Osteocyte (in vitro differentiated cells): ENCODE measurements at places on chromosomes 13 and 19.

DNA sequence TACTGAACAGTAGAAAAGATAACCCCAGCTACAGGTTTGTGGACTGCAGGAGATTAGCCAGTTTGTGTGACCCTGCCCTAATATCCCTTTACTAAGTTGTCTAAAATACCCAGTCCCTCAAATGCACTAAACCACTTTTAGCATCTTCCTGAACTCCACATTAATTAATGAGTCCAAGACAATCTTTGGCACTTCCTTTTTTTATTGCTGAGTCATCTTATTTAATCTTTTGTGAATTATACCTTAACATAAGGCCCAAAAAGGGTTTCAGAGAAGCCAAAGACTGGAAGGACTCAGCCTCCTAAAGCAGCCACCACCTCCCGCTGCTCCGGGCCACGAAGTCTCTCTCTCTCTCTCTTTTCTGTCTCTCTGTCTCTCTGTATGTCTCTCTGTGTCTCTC is 48.8 kb upstream of the PDCD5 start:
- no peaks in the 10 kb centered on the region for H3K27me3 ChIP-seq
- H3K27ac ChIP-seq, result no peak overlapping the region
- no peak for DNase-seq
- H3K4me3 ChIP-seq, result no peak overlapping the region

GRCh38 chr19:33114312-33114711 is 17.6 kb upstream of the WDR88 start:
- H3K27ac ChIP-seq, result no peak overlapping the region
- DNase-seq, result no peak
- peaks cover 37% of the 10 kb centered on the region for H3K36me3 ChIP-seq
- H3K4me3 ChIP-seq, result no peak overlapping the region

- peaks cover 31% of the 10 kb centered on the region for H3K36me3 ChIP-seq
- no peak for DNase-seq
- no peaks in the 10 kb centered on the region for H3K27me3 ChIP-seq
Observed at GRCh38 chr13:42189061-42189460, 82.9 kb upstream of the AKAP11 start.

DNA sequence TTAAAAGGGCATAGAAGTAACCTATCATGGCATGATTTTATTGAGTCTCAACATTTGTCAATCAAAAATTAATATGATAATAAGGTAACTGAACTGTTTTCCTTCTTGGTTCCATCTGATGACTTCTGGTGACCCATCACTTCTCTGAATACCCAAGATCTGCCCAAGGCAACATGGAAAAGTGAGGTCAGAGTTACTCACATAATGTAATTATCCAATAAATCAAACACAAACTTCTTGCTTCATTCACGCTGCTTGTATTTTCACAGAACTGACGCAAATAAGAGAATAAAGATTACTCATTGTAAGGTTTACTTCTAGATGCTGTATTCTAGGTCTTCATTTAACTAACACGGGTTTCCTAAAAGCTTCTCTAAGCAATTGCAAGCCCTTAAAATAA is 361.6 kb downstream of the RBM26 start:
- H3K36me3 ChIP-seq, result no peaks in the 10 kb centered on the region
- no peak for DNase-seq
- H3K27ac ChIP-seq, result no peak overlapping the region
- H3K4me1 ChIP-seq, result no peaks in the 10 kb centered on the region

DNA sequence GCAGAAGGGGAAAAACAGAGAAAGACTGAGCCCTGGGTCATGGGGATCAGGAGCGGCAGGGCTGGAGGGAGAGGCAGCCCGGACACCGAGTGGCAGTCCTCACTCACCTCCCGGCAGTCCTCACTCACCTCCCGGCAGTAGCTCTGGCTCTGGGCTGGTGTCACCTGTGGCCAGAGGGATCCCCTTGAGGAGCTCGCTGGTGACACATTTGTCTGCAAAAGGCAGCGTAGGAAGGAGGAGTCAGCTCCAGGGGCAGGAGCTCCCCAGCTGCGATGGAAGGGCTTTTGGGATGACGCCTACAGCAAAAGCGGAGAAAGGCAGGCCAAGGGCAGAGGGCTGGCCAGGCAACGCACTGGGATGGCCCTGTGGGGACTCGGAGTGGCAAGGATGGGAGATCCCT is 739 bp downstream of the EIF3G start:
- peaks cover 22% of the 10 kb centered on the region for H3K4me1 ChIP-seq
- no peak for DNase-seq
- H3K27me3 ChIP-seq, result no peaks in the 10 kb centered on the region
- H3K36me3 ChIP-seq, result peaks cover 9% of the 10 kb centered on the region
- peak overlapping the region; percentile 86 for H3K27ac ChIP-seq

DNA sequence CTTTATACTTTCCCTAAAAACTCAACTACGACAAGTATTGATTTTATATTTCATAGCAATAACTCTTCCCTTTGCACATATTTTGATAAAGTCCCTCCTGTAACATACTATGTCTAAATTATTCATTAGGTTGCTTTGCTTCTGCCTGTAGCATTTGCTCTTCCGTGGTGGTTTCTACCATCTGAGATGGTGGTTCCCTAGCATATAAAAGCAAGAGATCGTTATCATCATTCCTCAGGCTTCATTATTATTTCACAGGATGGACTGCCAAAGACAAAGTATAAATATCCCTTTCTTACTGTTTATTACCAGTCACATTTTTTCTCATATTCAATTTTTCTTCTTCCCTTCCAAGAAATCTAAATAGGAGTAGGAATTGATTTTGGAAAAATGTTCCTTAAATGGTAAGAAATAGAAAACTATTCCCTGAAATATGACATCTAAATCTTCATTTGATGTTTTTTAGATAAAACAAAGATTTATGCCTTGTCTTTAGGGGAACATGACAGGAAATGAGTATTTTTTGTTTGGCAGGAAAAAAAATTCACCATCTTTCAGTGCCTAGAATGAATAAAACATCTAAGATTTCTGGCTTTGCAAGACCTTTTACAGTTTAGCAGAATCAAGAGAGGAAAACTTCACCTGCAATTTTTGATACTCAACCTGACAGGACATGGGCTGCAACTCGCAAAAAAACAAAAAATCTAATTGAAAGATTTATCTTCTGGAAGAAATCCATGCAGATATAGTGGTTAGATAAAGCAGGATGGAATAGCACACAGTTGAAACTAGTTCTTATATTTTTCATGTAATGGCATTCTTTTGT is 340.0 kb downstream of the SPRY2 start:
- DNase-seq, result no peak
- no peak overlapping the region for H3K27ac ChIP-seq
- H3K4me3 ChIP-seq, result no peak overlapping the region
- peaks cover 2% of the 10 kb centered on the region for H3K4me1 ChIP-seq

DNA sequence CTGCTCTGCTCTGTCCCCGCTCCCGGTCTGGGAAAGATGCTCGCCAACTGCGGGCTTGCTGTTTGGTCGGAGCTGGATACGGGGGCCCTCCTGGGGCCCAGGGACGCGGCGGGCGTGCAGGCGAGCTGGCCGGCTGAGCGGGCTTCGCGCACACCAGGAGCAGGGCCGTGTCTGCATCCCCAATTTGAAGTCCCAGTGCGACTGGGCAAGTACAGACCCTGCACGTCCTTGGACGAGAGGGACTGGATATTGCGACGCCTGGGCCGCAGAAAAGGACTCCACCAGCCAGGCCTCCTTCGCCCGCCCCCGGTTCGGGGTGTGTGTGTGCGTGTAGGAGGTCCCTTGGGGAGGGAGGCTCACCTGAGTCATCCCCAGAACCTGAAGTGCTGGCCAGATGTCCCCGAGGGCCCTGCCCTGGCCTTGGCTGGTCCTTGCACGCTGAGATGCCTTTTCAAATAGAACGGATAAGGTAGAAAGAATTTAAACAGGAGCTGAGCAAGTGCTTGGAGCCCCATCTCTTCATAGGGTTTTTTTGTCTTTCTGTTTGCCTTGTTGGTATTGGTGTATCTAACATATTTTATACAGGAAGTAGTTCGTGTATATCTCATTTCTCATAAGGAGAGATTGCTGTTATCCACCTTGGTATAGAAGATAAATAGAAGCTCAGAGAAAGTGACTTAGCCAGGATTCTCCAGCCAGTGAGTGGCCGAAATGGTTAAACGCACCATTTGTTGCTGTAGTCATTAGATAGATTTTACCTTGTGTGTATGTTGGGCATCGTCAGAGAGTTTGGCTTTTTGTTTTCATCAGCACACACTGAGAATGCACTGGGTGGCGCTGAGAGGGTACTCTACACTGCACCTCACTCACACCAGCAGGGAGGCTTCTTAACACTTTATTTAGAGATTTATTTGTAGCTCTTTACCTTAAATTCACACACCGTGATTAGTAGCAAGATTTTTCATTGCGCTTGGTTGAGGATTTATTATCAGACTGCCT is 1.1 kb downstream of the NAXD start:
- peaks cover 31% of the 10 kb centered on the region for H3K4me1 ChIP-seq
- H3K4me3 ChIP-seq, result peak overlapping the region; percentile 92
- no peak for DNase-seq
- H3K27ac ChIP-seq, result peak overlapping the region; percentile 86

GRCh38 chr13:38888309-38888708 is 102.3 kb downstream of the STOML3 start:
- H3K27ac ChIP-seq, result no peak overlapping the region
- no peak for DNase-seq
- no peaks in the 10 kb centered on the region for H3K27me3 ChIP-seq
- no peak overlapping the region for H3K4me3 ChIP-seq

- no peaks in the 10 kb centered on the region for H3K36me3 ChIP-seq
- H3K4me3 ChIP-seq, result peak overlapping the region; percentile 66
- H3K27ac ChIP-seq, result no peak overlapping the region
- H3K4me1 ChIP-seq, result peaks cover 24% of the 10 kb centered on the region
- H3K27me3 ChIP-seq, result no peaks in the 10 kb centered on the region
Observed at GRCh38 chr19:45075301-45076028, 813 bp downstream of the ZNF296 start.

DNA sequence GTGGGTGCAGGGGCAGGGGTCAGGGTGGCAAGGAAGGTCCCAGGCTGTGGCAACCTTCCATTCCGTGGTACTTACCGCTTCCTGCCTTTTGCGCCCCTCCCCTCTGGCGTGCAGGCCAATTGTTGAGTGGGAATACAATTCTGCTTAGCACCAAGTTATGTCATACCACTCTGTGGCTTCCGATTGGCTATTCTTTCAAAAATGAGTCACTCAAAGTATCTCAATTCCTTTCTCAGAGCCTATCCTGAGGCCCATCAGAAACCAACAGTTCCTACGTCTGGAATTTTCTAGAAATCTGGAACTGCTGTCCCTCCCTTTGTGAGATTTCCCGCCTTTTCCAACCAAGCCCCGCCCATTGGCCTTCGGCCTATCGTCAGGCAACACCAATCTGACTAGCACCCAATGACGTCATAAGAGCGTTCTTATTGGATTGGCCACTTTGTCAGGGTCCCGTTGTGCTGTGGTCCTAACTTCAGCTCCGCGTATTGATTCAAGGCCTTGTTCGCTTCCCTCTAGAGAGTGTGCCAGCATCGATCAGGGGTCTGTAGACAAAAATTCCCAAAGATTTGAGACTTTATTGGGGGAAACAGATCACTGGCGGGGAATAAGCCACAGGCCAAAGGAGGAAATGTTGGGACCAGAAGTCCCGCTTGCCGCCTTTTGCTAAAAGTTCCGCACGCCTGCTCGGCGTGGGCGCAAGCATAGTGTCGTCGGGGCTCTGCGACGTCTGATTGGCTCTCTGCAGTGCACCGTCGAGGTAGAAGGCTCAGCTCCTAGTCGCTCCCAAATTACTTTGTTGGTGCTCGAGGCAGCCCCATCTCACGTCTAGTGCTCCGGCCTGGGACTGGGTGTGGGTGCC is 11.7 kb downstream of the NTN5 start:
- DNase-seq, result no peak
- H3K4me3 ChIP-seq, result no peak overlapping the region
- H3K4me1 ChIP-seq, result peaks cover 17% of the 10 kb centered on the region
- H3K27ac ChIP-seq, result peak overlapping the region; percentile 52
- H3K27me3 ChIP-seq, result no peaks in the 10 kb centered on the region

DNA sequence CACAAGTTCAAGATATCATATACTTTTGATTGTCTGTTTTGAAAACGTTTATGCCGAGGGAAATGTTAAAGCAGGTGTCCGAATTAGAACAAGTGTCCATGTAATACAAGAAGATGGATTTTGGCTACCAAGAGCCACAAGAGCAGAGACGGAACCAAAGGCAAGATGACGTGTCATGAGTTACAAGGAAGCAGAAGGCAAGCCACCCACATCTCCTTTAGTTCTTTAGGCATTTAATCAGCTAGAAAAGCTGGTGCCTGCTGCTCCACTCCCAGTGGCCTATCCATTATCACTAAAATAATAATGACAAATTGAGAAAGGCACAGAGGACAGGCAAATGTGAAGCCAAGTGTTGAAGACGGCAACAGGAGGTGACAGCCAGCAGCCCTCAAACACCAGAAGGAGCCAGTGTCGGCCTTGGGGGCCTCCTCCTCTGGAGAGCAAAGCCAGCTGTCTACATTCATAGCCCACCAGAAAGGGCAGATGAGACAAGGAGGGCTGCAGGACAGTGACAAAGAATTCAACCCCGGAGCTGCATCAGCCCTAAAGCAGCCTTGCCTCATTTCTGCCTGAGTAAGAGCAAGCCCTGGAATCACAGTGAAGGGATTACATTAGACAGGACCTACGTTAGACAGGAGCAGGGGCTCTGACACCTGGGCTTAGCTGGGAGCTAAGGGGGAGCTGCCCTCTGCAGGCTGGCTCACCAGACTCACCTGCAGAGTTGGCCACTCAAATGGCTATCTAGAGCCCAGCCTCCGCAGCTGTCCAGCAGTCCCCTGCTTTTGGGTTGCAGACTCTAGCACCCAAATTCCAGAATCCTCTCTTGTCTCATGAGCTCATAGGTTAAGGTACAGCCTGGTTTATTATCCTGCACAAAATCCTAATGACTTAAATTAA is 569.9 kb downstream of the UQCRFS1 start:
- no peaks in the 10 kb centered on the region for H3K27me3 ChIP-seq
- no peaks in the 10 kb centered on the region for H3K4me1 ChIP-seq
- no peak overlapping the region for H3K4me3 ChIP-seq
- H3K36me3 ChIP-seq, result no peaks in the 10 kb centered on the region
- no peak overlapping the region for H3K27ac ChIP-seq
- DNase-seq, result no peak

DNA sequence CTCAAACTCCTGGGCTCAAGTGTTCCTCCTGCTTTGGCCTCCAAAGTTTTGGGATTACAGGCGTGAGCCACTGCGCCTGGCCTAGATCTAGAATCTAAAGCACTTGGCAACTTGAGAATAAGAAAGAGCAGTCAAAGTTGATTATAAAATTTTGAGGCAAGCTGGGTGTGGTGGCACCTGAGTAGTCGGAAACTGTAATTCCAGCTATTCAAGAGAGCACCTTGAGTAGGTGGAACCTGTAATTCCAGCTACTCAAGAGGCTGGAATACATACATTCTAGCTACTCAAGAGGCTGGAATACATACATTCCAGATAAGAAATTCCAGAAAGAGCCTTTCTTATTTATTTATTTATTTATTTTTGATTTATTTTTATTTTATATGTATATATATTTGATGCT is 8.3 kb upstream of the NAA16 start:
- no peak overlapping the region for H3K4me3 ChIP-seq
- peaks cover 4% of the 10 kb centered on the region for H3K36me3 ChIP-seq
- no peak for DNase-seq
- peaks cover 35% of the 10 kb centered on the region for H3K27me3 ChIP-seq
- H3K4me1 ChIP-seq, result peaks cover 8% of the 10 kb centered on the region
- no peak overlapping the region for H3K27ac ChIP-seq
